ENCODE measurements at places on chromosomes 7 and 10. TPM values are rescaled to one million over a fixed set of nuclear protein-coding genes. Genes with fewer than 3 reads are reported as not detected.

GRCh38 chr7:42469341-42469740 is 232.3 kb upstream of the GLI3 start:
- no peak for DNase-seq

Gene PDE1C
- polyA plus RNA-seq = 4.6 TPM

GRCh38 chr10:16182144-16182543 is 254.7 kb upstream of the PTER start:
- no peak for DNase-seq

- DNase-seq = no peak
Observed at GRCh38 chr7:50567715-50568261, 2.6 kb upstream of the DDC start.

DNA sequence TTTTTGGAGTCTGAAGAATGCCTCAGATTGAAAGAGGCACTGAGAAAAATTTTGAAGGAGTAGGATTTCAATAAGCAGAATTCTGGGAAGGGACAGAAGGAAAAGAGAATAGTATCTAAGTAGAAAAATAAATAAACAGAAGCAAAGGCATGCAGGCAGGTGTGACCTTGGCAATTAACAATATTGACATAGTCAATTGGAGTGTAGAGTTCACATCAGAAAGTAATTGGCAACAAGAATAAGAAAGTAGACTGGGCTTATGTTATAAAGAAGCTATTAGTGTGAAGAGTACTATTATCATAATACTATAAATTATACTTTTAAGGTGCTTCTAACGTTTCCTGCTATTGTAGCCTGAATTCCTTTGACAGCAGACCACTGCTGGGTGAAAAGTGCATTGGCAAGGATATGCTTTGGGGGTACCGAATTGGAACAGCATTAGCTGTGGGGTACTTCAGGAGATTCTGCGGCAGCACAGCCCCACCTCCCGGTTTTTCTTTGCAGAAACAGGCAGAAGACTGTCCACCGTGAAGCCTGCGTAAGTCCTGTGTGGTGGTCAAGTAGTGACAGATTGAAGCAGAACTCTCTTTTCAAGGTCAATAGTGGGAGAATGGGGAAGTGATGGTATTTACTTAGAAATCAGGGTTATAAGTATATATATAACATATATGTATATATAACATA is 357.0 kb downstream of the THSD7A start:
- no peak for DNase-seq

DNA sequence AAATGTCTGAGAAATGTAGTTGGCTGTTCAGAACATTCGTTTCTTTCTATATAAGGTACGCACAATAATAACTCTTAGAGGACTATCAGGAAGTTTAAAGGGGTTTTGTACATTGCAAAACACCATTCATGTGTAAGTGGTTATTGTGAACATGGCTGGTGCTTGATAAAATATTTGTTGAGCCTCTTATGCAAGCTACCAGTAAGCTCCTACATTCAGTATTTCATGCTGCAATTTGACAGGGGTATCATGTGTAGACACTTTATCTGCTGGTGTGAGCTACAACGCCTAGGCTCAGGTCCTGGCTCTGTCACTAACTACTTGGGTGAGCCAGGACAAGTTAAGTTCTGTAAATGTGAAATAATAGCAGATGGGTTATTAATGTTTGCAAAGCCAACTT is 75.5 kb downstream of the MAP3K8 start:
- no peak for DNase-seq

Gene MKI67
- polyA plus RNA-seq = 89.3 TPM

Measured in left kidney (tissue), 8 donors.